ENCODE measurements at places on chromosomes 1 and 21. TPM values are rescaled to one million over a fixed set of nuclear protein-coding genes. Genes with fewer than 3 reads are reported as not detected.

Gene PRELP
- total RNA-seq: not detected

Gene PTGER3
- 0.03 TPM for total RNA-seq

Gene LCE2A
- not detected for total RNA-seq

DNA sequence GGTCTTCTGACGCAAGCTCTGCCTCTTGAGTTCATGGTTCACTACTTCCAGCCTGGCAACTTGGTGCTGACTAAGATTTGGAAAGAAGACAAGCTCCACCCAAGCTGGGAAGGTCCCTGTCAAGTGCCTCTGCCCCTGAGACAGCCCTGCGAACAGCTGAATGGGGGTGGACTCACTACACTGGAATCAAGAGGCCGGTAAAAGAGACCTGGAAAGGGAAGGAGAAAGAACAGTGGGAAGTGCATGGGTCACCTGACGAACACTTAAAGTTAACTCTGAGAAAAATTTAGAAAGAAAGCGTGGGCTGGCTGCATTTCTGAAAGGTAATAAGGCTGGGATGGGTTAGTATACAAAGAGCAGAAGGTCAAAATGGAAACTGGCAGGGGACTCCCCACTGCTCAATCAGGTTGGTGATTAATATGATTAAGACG lies 26.1 kb upstream of the ZNF496 start:
- DNase-seq: peak; percentile 79

Gene GREM2
- total RNA-seq: not detected

DNA sequence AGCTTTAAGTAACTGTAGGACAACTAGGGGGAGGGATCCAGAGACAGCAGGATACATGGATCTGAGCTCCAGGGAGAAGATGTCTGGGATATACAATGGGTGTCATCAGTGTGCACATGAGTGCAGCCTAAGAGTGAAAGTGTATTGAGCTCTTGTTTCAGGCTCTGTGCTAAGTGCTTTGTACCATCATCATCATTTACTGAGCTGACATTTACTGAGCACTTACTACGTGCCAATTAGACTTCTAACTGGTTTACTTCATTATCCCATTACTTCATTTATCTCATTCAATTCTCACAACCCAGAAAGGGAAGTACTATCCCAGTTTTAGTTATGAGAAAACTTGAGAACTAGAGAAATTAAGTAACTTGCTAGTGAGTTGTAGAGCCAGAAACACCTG lies 4.5 kb upstream of the KDM4A start:
- DNase-seq: no peak

Gene RIMKLA
- 3.7 TPM for total RNA-seq

DNA sequence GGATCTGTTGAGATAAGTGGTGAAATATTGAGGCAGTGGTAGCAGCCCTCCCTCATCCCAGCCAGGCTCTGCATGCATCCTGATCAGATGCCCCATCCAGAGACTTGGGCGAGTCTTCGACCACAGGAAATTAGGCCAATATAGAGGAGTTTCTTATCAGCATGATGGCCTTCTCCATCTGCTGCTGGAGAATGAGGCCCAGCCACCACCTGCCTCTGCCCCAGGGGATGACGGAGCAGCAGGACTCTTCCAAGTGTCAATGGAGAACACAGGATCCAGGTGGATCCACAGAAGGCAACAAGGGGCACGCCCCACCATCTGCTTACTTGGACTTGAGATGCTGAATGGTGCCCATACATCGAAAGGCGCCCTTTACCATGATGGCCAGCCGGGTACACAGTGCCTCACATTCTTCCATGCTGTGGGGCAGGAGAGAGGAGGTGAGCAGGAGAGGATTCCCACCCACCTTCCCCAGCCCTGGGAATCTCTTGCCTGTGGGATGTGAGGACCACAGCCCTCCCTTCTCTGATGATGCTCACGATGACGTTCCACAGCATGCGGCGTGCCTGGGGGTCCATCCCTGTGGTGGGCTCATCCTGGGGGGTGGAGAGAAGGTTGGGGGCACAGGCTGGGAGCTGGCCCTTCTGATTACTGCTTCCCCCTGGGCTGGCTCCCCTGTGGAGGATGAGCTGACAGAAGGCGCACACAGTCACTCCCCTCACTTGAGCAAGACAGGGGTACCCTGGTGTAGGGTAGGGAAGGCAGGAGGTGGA lies 91.5 kb upstream of the GCLM start:
- no peak for DNase-seq

- DNase-seq: no peak
Observed at GRCh38 chr1:206962272-206962671, 8.0 kb downstream of the FCAMR start.

GRCh38 chr1:37124501-37124900 lies 90.2 kb upstream of the GRIK3 start:
- DNase-seq: no peak

Gene GPR3
- total RNA-seq: 2.0 TPM

GRCh38 chr1:109256971-109257681 lies 7.8 kb downstream of the CELSR2 start:
- DNase-seq: peak; percentile 90

Gene MAGI3
- 12.6 TPM for total RNA-seq

- DNase-seq: no peak
Observed at GRCh38 chr1:163914785-163915413, 593.1 kb downstream of the NUF2 start.

GRCh38 chr1:242826701-242827336 lies 302.3 kb upstream of the PLD5 start:
- peak; percentile 12 for DNase-seq

GRCh38 chr1:204104331-204105130 lies 31.6 kb downstream of the SOX13 start:
- peak; percentile 82 for DNase-seq

Gene SCNM1
- total RNA-seq: 90.9 TPM

DNA sequence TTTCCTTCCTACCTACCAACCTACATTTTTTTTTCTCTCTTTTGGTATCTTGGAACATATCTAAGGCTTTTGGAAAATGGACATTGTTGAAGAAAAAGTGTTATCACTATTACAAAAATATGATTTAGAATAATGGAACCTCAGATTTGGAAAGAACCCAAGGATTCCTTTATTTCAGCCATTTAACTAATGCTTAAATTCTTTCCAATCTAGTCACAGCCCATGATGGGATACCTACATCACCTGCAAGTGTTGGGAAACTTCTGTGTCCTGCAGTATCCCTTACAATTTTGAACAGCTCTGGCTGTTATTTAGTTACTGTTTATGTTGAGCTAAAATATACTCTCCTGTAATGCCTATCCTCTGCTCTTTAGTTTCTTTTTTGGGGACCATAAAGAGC lies 22.3 kb upstream of the APOBEC4 start:
- no peak for DNase-seq

DNA sequence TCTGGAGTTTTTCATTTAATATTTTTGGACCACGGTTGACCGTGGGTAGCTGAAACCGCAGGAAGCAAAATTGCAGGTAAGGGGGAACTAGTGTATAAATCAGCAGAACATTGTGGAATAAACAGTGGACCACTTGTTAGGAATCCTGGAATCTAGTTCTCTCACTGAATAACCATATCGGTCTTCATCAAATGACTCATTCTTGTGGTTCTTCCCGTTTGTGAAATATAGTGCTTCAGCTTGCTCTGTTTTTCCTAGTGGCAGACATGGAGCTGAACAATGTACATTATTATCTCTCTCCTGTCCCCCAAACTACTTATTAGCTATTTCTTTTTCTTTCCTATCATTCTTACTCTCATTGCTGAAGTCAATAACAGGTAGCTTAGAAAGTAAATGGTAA lies 61.9 kb downstream of the HSPA13 start:
- DNase-seq: peak; percentile 3

GRCh38 chr1:55854911-55855310 lies 639.7 kb upstream of the USP24 start:
- no peak for DNase-seq

DNA sequence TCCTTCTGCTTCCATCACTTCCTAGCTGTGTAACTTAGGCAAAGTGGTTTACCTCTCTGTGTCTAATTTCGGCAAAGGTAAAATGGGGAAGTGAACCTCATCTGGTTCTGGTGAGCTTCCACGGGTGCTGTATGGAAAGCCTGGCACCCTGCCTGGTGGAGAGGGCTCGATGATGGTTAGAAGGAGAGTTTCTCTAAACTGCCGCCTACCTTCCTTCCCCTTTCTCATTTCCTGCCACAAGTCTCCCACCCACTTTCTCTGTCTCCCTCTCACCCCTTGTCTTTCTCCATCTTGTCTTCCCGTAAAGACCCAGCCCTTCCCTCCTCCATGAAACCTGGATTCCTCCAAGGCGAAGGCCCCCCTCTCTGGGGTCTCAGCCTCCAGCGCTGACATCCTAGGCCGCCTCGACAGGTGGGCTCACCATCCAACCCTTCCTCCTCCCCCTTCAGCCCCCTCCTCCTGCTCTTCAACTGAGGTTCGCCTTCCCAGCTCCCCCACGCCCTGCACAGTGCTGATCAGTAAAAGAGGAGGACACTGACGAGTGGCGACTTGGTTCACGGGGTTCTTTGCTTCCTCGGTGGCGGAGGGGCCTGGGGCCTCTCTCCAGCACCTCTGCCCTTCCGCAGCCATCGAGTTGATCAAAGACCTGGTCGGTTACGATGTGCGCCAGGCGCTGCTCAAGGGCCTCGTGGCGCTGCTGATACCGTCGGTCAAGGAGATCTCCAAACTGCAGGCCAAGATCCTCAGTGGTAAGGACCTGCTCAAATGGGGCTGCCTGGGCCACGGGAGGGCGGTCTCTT lies 7.3 kb downstream of the RNU5D-1 start:
- DNase-seq: no peak

GRCh38 chr1:203559523-203559922 lies 65.6 kb downstream of the OPTC start:
- DNase-seq: peak; percentile 91

DNA sequence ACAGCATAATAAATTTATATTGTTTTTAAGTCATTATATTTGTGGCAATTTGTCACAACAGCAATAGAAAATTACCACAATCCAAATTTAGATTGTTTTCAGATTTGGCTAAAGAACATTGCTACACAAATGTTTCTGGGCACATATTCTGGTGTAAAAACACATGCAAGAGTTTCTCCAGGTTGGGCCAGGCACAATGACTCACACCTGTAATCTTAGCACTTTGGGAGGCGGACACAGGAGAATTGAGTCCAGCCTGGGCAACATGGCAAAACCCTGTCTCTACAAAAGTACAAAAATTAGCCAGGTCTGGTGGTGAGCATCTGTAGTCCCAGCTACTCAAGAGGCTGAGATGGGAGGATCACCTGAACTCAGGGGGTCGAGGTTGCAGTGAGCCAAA lies 8.4 kb downstream of the ERO1B start:
- DNase-seq: no peak

Gene MYBPH
- not detected for total RNA-seq

Gene HCN3
- total RNA-seq: 0.11 TPM

Gene RGS4
- 68.6 TPM for total RNA-seq

Gene C1orf198
- total RNA-seq: 20.3 TPM

DNA sequence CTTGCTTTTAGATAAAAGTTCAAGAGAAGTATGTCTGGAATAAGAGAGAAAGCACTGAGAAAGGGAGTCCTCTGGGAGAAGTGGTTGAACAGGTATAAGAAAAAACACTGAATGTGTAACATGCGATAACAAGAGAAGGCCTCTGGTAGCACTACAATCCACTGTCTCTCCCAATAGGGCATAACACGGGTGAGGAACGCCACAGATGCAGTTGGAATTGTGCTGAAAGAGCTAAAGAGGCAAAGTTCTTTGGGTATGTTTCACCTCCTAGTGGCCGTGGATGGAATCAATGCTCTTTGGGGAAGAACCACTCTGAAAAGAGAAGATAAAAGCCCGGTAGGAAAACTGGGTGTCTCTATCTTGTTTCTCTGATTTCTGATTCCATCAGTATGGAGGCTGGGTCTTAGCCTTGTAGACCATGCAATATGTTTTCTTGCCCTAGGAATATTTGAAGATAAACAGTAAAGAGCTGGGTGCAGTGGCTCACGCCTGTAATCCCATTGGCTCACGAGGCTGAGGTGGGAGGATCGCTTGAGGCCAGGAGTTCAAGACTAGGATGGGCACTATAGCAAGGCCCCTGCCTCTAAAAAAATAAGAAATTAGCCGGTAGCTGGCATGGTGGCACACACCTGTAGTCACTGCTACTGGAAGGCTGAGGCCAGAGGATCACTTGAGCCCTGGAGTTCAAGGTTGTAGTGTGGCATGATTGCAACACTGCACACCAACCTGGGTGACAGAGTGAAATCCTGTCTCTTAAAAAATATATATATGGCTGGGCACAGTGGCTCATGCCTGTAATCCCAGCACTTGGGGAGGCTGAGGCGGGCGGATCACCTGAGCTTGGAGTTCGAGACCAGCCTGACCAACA lies 40.4 kb downstream of the DAP3 start:
- peak; percentile 29 for DNase-seq

Gene DNALI1
- 3.8 TPM for total RNA-seq

Gene SPRR2A
- total RNA-seq: not detected
